H9 (cell line): ENCODE measurements at places on chromosomes 1 and 21.

DNA sequence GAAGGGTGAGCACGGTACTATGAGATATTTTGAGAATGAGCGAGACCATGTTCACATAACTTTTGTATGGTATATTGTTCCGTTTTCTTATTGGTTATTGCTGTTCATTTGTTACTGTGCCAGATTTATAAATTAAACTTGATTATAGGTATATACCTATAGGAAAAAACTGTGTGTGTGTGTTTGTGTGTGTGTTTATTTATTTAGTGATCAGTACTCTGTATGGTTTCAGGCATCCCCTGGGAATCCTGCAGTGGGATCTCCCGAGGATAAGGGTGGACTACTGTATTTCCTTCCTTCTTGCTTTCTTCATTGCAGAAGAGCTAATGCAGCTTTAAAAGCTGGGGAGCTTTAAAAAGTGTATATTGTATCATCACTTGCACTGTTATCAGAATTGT lies 8.0 kb upstream of the ASH1L start:
- no peak for DNase-seq

GRCh38 chr1:8651236-8651890 lies 166.1 kb downstream of the RERE start:
- no peak for DNase-seq

GRCh38 chr1:63569640-63570316 lies 23.4 kb upstream of the PGM1 start:
- no peak for DNase-seq

DNA sequence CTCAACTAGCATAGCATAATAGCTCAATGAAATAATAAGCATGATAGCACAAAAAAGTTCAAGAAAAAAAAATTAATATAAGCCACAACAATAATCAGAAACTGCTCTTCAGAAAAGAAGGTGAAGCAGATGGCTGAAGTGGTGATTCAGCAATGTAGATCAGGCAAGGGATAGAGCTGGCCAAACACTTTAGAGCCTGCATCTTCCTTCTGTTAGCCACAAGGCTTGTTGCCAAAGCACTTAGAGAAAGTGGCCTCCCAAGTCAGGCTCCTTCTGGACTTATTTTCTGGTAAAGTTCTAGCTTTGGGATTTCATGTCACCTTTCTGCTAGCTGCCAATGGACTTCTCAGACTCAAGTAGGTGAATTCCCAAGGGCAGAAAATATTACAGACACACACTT lies 60.3 kb upstream of the C1orf87 start:
- DNase-seq = no peak

- no peak for DNase-seq
Measured at GRCh38 chr1:222062640-222063039, 320.8 kb upstream of the DUSP10 start.

- no peak for DNase-seq
Measured at GRCh38 chr1:118786454-118787155, 201.5 kb downstream of the TBX15 start.

GRCh38 chr1:44419901-44420300 lies 14.8 kb downstream of the RNF220 start:
- no peak for DNase-seq

- no peak for DNase-seq
Measured at GRCh38 chr1:117370071-117370470, 2.8 kb downstream of the MAN1A2 start.

DNA sequence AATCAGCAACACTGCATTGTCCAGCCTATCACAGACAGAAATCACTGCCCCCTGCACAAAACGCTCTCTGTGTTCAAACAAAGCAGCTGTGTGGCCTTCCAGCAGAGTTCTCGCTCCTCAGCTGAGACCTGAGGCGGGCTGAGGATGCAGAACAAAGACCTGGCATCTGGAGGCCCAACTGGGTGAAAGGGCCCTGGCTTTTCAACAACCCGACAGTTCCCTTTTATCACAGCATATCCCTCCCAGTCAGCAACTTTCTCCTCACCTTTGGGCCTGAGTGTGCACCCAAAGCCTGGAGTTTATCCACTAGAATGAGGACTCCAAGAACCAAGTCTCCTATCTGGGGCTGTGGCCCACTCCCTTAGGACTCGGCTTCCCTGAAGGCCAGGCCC lies 42.6 kb upstream of the A3GALT2 start:
- no peak for DNase-seq

DNA sequence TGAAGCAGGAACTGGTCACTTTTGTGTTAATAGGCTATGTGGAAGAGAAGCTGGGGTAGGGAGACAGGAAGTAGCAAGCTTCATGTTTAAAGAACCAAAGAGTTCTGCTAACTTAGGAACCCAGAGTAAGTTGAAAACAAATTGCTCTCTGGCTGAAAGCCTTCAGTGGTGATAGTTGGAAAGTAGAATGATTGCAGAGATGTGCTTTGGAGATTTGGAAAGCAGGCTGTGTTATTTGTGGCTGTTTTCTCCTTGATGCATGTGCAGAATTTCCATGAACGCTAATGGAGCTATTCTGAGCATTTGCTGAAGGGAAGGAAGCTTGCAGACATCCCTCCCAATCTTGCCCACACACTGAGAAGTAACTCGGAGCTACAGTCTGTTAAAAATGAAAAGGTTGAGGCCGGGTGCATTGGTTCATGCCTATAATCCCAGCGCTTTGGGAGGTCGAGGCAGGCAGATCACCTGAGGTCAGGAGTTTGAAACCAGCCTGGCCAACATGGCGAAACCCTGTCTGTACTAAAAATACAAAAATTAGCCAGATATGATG lies 45.7 kb downstream of the TCEANC2 start:
- DNase-seq = no peak

DNA sequence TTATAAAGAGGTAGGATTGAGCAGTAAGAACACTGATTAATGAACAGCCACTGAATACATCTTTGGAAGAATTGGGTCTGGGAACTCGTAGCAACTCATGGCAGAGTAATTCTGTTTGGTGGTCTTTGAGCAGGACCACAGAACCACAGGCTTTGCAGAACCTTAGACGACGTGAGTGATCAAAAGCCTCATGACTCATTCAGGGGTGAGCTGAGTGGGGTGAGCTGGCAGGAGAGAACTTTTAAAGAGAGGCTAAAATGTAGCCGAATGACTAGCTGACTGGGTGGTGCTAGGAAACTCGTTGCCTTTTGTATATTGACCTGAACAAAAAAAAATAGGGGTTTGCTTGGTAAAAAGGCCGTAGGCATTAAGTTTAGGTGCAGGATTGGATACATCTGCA lies 313.8 kb downstream of the TGFB2 start:
- DNase-seq = no peak

GRCh38 chr1:244186372-244186771 lies 135.3 kb downstream of the ZBTB18 start:
- no peak for DNase-seq

DNA sequence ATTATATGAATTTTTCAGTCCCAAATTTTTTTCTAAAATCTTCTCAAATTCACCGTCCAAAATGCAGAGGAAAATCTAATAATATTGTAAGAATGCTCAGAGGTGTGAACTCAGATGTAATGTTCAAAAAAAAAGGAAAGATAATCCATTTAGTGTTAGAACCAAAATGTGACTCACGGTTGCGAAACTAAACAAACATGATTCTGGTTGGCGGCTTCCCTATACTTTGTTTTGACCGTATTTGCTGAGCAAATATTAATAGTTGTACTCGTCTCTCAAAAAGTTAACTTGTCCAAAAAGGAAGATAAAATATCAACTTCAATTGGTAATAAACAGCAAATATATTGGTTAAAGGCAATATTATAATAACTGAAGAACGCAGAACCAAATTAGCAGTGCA lies 34.4 kb downstream of the ZSWIM5 start:
- no peak for DNase-seq

GRCh38 chr1:234535763-234536515 lies 57.0 kb upstream of the TARBP1 start:
- DNase-seq = no peak

DNA sequence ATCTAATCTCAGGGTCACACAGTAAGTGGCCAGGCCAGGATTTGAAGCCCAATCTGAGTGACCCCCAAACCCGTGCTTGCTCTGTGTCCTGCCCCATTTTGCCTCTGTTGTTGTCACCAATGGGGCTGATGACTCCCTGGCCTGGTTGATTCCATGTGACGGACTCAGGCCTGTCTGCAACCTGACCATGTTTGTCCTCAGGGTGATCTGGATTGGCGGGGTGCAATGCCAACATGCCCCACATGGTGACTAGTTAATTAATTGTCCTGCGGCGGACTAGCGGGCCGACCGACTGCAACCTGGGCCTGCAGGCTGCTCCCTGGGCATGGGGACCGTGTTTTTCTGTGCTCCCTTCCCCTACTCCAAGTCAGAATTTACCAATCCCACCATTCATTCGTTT lies 256.3 kb downstream of the MATN1 start:
- no peak for DNase-seq

GRCh38 chr1:94970783-94971182 lies 43.9 kb upstream of the CNN3 start:
- no peak for DNase-seq

- DNase-seq = no peak
Measured at GRCh38 chr1:30768830-30769718, 11.5 kb upstream of the LAPTM5 start.

DNA sequence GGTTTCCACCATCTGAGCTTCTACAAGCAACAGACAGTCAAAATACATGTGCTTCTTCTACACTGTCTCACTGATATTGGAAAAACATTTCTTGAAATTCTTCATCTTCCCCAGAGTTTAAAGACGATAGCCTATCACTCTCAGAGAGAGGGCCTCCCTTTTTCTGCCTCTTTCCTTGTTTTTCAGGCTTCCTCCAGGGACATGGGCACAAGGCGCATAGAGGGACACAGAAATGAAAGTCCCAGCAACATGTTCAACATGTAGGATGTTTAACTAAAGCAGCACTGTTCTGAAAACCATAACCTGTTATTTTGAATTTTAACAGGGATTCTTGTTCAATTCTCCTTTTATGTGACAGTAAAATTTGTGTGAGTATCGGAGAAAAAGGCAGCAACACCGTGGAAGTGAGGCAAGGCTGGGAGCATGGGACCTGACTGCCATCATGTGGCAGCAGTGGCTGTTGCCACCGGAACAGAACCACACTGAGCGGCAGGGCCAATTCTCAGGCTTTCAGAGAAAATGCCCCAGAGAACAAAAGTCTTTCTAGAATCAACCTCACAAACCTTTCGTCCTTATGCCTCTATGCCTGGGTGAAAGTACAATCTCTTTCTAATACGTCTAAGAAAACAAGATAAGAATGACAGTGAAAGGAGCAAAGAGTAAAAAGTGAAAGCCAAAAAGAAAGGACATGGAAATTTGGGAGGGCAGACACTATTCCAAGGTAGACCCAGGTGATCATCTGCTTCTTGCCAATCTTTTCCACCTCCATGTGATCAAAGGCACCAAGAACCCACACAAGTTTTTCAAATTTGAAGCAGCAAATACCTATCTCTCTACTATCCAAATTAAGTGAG lies 54.5 kb downstream of the PCNX2 start:
- DNase-seq = peak; percentile 42

GRCh38 chr1:210291081-210291764 lies 37.5 kb upstream of the HHAT start:
- no peak for DNase-seq

- DNase-seq = no peak
Measured at GRCh38 chr21:46504666-46505065, 46.0 kb downstream of the DIP2A start.

DNA sequence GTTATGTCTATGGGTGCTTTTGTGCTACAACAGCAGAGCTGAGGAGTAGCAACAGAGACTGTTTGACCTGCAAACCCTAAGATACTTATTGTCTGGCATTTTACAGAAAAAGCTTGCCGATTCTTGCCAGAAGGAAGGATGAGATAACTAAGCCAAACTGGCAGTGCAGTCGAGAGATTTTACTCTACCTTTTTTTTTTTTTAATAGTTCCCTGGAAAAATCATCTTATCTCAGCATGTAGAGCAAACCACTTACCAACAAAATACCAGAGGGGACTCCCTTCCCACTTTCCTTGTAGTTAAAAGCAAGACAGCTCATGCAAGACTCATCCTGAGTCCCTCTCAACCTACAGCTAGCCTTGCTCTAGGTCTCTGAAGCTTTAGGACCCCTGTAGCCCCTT lies 132.9 kb downstream of the SYT2 start:
- DNase-seq = no peak

- DNase-seq = no peak
Measured at GRCh38 chr1:67256291-67257172, 51.1 kb upstream of the IL12RB2 start.

DNA sequence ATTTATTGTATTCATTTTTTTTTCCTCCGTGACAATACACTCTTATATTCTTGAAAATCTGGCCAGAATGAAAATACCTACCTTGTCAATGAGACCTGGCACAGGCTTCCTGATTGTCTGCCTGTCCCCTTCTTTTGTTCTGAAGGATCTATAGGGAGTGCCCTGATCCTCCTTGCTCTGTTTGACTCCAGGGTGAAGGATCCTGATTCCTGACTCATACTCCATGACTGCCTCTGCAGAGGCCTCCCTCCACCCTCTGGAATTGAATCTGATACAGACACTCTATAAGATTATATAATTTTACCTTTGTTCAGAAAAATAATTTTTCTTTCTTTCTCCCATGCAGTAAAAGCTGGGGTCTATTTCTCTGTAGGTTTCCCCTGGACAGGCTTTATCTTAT lies 116.2 kb downstream of the HMCN1 start:
- peak; percentile 31 for DNase-seq

DNA sequence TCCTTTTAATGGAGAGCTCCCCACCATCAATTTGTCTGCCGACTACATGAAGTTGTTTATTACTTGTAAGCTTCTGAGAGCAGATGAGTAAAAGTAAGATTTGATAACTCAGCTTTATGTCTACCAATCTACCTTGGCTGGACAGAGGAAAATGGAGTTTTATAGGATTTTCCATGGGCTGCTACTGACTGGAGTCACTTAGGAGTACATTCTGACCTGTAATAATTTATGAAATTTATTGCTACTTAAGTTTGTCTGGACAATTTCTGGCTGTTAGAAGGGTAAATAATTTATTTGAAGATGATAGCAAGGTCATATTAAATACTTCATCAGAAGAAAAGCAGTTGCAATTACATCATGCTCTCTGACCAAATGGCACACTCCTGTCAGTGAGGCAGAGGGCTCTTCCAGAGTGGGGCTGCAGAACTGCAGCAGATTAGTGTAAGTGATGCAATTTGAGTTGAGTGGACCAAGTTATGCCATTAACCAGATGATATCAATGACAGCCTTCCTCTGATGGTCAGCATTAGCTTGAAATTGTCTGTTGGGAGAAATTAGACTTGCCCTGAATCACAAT lies 736.7 kb upstream of the PTBP2 start:
- no peak for DNase-seq

DNA sequence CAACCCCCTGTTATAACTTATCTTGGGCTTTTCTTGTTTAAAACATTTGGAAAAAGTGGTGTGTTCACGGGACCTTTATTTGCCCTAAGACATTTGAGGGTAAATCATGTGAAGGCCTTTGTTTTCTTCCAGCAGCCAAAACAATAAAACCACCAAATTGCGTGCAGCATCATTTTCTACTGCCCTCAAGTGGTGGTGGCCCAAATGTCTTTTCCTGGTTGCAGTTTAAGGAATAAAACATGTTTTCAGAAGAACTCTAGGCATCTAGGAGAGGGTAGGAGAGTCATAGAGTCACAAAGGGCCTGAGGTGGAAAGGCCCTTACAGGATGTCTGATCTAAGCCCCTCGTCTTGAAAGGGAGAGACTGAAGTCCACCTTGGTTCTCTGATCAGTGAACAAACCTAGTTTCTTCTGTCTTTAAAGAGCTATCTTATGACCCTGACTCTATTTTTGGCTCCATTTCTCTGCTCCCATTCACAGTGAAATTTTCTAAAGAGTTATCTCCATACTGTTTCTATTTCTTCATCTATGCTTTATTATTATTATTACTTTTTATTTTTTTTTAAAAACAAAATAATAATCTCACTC lies 16.0 kb upstream of the EPS15 start:
- peak; percentile 54 for DNase-seq

- DNase-seq = peak; percentile 51
Measured at GRCh38 chr1:204829133-204829825, 41.4 kb upstream of the NFASC start.

GRCh38 chr1:99457381-99458165 lies 188.3 kb upstream of the PALMD start:
- no peak for DNase-seq
